K562 (cell line): ENCODE measurements at places on chromosomes 7 and 10.

DNA sequence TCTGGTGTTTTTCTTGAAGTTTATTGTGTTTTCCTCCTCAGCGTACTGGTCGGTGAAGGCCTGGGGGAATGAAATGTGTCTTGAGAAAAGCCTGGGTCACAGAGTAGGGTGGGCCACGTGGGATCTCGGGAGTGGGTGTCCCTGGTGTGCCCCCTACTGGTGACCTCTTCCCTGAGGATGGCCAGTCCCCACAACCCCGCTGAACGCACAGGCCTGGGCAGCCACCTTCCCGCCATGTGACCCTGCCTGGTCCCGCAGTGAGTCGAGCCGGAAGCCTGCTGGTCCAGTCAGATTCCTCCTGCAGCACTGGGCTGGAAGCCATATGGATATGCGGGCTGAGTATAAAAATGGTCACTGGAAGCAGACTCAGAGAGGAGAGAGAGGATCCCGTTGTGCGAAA is 52.9 kb upstream of the GNA12 start:
- no peak for DNase-seq

DNA sequence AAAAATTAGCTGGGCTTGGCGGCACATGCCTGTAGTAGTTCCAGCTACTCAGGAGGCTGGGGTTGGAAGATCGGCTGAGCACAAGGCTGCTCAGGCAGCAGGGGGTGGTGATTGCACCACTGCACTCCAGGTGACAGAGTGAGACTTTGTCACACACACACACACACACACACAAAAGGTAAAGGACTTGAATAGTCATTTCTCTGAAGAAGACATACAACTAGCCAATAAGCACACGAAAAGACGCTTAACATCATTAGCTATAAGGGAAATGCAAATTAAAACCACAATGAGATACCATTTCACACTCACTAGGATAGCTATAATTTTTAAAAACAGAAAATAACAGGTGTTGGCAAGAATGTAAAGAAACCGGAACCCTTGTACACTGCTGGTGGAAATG is 48.6 kb downstream of the HIP1 start:
- DNase-seq, result no peak

- no peak for DNase-seq
Observed at GRCh38 chr10:132179551-132180392, 7.0 kb upstream of the DPYSL4 start.

DNA sequence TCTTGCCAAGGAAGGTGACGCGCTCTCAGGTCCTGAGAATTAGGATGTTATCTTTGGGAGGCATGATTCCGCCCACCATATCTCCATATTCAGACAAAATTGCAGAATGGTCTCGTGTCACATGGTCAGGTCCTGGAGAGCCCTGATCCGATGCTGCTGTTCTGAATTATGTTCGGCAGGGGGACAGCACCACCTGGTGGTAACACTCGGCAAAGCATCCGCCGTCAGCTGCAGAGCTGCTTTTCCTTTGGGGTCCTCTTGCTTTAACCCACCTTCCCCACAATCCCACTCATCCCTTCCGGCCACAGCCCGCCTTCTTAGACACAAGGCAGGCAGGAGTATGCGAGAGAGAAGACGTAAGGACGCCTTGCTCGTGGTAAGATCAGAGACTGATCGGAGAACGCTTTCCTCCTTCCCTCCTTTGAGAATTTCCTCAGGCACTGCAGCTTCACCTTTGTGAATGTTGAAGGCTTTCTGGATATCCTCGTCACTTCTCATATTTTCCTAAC is 327.8 kb upstream of the C7orf33 start:
- DNase-seq, result peak; percentile 90

GRCh38 chr7:265192-265997 is 24.6 kb upstream of the FOXL3 start:
- no peak for DNase-seq
